ENCODE measurements at places on chromosomes 1 and 21.
A peak's percentile ranks its signal among the peaks of the same experiment; 100 is the strongest.

DNA sequence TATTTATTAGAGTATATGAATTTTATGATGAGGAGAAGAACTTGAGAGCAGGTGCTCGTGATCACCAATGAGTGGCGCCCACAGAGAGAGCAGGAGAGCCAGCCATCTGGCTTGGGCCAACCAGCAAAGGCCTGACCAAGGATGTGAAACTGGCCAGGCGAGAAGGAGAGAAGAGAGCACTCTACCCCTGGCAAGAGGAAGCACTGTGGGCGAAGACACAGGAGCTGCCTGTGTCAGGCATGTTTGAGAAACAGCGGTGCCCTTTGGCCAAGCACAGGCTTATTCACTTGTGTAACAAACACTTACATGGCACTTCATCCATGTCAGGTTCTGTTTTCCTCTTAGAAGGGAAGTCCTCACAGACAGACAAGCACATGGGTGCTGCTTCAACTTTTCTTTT lies 4.2 kb upstream of the SIPA1L2 start:
- no peak for DNase-seq

DNA sequence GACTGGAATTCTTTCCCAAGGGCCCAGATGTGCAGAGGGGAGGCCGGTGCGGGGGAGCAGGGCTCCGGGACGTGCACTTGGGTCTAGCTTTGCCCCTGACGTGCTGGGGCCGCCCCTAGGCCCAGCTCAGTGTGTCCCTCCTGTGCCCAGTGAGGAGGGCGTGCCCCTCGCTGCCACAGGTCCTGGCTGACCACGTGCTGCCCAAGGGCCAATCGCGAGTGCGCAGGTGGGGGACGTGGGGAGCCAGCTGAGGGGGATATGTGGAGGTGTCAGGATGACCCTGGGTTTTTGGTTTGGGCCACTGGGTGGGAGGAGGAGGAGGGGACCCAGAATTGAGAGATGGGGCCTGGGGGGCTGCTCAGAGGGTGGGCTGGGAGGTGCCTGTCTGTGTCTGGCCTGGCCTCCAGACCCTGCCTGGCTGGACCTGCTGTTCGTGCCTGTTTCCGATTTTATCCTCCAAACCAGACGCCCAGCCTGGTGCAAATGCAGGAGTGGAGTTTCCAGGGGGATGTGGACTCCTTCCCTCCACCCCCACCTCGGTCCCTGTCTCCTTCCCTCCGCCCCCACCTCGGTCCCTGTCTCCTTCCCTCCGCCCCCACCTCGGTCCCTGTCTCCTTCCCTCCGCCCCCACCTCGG lies 6.1 kb upstream of the RNF223 start:
- no peak for DNase-seq

DNA sequence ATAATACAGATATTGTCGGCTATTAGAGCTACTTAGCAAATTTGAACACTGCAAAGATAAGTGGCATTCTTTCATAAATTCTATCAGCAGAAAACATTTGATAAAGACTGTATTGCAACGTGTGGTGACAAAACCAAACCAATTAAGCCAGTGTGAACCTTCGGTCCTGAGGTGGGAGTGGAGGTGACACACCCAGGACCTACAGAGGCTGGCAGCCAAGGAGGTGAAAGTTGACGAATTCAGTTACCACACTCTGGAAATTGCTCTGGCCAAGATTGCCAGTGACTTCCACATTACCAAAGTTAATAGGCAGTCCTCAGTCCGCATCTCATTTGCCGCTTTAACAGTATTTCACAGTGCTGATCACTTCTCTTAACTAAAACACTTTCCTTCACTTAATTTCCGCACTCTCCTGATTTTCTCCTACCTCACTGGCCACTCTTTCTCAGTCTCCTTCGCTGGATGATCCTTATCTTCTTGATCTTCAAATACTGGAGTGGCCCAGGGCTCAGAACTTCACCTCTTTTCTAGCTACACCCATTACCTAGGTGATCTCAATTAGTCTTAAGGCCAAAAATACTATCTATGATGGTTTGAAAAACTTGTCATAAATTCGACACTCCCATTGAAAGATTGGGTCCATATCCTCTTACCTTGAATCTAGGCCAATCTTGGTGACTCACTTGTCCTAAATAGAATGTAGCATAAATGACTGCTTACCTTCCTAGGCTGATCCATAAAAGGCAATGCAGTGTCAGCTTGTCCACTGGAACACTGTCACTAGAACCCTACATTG lies 5.1 kb upstream of the CDC42BPA start:
- DNase-seq, result no peak

- DNase-seq, result no peak
Observed at GRCh38 chr1:99675994-99676393, 30.1 kb downstream of the PALMD start.

DNA sequence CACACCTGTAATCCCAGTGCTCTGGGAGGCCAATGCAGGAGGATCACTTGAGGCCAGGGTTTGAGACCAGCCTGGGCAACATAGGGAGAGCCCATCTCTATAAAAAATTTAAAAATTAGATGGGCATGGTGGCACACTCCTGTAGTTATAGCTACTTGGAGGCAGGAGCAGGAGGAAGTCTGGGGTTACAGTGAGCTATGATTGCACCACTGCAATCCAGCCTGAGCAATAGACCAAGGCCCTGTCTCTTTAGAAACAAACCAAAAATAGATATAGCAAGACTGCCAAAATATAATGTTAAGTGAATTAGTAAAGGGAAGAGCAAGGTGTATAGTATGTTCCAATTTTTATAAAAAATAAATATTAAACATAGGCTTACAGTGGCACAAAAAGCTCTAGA lies 28.8 kb downstream of the PLEKHO1 start:
- DNase-seq, result no peak

GRCh38 chr1:162165528-162165927 lies 96.0 kb downstream of the NOS1AP start:
- no peak for DNase-seq

DNA sequence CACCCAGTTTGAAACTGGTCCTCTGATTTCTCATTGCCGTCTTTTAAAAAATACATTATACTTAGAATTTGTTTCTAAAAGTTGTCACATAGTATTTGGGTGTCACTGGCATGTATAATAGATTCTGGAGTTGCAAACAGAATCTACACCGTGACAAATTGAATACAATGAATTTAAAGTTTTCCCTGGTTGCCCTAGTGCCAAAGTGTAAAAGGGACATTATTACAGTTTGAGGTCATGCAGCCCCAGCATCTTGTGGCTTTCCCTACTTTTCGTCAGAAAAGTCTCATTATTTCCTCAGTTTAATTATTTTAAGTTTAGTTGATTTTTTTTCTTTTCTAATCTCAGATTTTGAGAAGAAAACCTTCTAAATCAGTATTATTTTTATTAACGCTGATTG lies 155.9 kb downstream of the DISP1 start:
- no peak for DNase-seq

DNA sequence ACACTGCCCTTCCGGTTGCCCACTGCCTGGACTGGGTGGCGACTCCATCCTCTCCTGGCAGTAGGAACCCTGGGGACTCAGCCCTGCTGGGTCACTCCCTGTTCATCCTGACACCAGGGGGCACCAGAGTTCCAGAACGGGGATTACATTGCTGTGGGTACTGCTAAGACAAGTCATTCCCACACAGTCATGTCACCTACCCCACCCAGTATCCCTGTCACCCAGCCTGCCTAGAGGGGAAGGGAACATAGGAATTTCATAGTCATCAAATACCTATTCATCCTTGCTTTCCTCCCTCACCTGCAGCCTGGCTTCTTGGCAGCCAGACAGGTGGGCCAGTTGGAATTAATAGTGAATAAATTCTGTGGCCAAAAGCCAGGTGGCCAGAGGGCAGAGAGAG lies 9.8 kb upstream of the SFN start:
- DNase-seq, result peak; percentile 67

- peak; percentile 64 for DNase-seq
Observed at GRCh38 chr1:117656202-117656641, 50.4 kb downstream of the TENT5C start.

All from activated T-helper 9 cell treated with anti-CD3 and anti-CD28 coated beads, Interleukin-2, amount 50 U/mL, for 16 hours (primary cell).